T-helper 1 cell treated with Interleukin-12 subunit alpha and Interleukin-12 subunit beta and Interleukin-4 antibody, amounts not matched to agents 30 ng/mL and 1 ng/mL, for 36 hours (primary cell): ENCODE measurements at places on chromosomes 5 and 9. TPM values are rescaled to one million over a fixed set of nuclear protein-coding genes. Genes with fewer than 3 reads are reported as not detected.

ANXA1 gene
- total RNA-seq = 125 and 127 TPM in 2 replicates

GALNT12 gene
- 3.3 and 4.0 TPM in 2 replicates for total RNA-seq

TEX48 gene
- 0.91 and 1.1 TPM in 2 replicates for total RNA-seq

LIX1 gene
- not detected in 2 replicates for total RNA-seq

FGD3 gene
- total RNA-seq = 129 and 133 TPM in 2 replicates

KIF12 gene
- total RNA-seq = not detected in 2 replicates

PKD2L2 gene
- total RNA-seq = not detected in 2 replicates

SLC25A2 gene
- 0.44 and 0.56 TPM in 2 replicates for total RNA-seq

INSL6 gene
- total RNA-seq = not detected in 2 replicates

SUB1 gene
- total RNA-seq = 477 and 479 TPM in 2 replicates

PLPP7 gene
- total RNA-seq = not detected in 2 replicates

FREM1 gene
- total RNA-seq = 0.02 TPM in 1 of 2 replicates, not detected in the other

PSD2 gene
- not detected in 2 replicates for total RNA-seq

SMIM3 gene
- 16.7 and 18.6 TPM in 2 replicates for total RNA-seq

EGFL7 gene
- total RNA-seq = 0.49 and 1.0 TPM in 2 replicates

CCL27 gene
- total RNA-seq = 0.39 TPM in 1 of 2 replicates, not detected in the other
